Non-pigmented ciliary epithelial cell (primary cell): ENCODE measurements at places on chromosomes 3 and 15.

GRCh38 chr3:28575100-28575745 lies 226.6 kb upstream of the AZI2 start:
- DNase-seq = no peak

GRCh38 chr3:187932530-187932929 lies 187.3 kb upstream of the BCL6 start:
- no peak for DNase-seq

- DNase-seq = no peak
Measured at GRCh38 chr3:38264779-38265178, 833 bp upstream of the SLC22A13 start.

DNA sequence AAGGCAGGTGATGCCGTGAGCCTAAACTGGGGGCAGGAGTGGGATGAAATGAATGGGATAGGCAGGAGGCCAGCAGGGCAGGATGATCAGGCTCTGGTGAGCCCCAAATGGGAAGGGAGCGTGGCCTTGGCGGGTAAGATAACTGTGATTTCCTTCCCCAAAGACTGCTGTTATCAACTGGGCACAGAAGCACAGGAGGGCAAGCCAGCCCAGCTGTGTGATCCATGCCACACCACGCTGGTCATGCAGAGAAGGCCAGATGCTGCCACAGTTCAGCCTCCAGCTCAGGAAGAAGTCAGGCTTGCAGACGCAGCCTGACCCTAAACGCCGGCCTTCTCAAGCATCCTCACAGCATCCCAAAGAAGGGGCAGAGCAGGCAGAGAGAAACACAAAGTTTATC lies 52.1 kb upstream of the GNB5 start:
- DNase-seq = no peak

DNA sequence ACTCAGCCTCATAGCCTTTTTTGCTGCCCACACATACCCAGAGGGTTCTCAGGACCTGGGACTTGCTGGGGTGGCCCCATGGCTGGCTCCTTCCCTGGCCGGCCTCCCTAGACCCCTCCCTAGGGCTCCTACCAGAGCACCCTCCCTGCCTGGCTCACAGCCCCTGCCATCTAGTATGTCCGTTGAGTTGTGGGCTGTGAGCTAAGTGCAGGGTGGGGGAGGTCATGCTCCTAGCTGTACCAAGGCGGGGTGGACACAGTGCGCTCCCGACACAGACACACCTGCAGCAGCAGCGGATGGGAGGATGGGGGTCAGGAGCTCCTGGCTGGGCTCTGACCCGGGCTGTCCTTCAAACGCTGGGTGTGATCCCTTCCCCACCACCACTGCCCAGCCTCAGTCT lies 41.6 kb downstream of the HMCES start:
- DNase-seq = no peak

DNA sequence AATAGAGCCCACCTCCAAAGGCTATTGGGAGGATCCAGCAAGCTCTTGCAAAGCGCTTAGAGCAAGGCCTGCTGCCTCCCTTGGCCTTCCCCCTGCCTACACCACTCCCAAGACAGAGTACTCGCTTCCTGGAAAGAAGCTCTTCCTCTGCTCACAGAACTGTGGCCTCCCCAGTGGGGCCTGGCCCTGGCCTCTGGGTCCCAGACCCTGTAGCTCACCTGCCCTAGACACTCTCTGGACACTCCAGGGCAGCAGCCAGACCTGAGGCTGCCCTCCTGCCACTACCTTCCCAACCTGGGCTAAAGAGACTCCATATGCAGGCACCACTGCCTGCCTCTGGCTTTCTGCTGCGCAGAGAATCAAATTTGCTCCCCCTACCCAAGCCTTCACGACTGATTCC lies 49.9 kb downstream of the GRIP2 start:
- DNase-seq = no peak

DNA sequence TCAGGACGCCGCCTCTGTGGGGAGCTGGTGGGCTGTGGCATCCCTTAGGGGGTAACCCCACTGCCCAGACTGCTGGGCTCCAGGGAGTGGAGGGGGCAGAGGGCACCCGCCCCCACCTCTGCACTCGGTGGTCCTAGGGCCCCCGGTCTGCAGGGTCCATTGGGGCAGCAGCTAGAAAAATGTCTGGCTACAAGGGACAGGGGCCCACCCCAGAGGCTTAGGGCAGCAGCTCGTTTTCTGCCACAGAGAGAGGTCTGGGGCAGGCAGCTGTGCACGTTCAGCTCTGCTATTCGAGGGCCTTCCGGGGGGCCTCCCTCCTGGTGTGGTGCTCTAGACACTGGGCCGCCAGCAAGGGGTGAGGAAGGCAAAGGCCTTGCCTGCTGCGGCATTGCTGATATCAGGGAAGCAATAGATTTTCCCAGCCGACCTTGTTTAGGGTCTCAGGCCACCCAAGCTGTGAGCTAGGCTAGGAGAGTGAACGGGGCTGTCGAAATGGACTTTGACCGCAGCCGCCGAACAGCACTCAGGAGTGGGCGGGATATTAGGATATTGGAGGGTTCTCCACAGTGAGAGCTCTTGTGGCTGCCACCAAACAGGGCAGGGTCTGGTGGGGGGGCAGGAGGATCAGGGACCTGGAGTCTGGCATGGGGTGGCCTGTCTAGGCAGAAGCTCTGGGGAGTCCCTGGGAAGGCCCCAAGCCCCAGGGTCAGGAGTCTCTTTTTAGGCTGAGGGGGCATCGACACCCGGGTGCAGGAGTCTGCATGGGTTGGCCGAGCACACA lies 61.4 kb upstream of the KLF13 start:
- no peak for DNase-seq

DNA sequence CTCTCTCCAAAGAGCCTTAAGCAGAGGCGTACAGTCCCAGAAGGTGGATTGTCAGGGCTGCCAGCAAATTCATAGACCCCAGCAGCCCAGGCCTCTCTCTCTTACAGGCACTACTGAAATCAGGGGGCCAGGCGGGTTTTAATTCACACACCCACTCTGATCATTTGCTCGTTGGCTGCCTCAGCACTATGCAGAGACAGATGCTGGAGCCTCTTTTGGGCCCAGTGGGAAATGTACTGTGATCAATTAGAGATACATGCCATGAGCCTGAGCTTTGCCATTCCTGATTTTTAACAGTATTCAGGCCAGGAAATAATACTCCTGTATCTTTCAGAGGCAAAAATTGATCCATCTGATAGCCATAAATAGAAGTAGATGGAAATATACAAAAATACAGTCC lies 53.0 kb downstream of the CMTM6 start:
- no peak for DNase-seq

DNA sequence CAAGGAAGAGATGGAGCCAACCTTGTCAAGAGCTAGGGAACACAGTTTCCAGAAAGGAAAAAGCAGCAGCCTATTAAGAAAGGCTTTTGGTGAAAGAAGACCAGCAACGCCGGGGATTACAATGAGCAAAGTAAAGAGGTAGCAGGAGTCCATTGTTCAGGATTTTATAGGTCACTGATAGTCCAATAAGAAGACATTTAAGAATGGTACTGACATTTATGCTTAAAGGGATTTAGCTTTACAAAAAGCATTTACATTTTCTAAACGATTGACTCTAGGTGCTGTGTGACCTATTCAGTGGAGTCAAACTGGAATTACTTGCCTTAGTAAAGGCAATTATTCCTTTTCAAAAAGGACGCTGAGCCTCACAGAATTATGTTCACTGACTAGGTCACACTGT lies 40.8 kb downstream of the CSNK1G1 start:
- no peak for DNase-seq

- DNase-seq = no peak
Measured at GRCh38 chr3:14177580-14178246, 688 bp downstream of the XPC start.
